ENCODE measurements at places on chromosomes 6 and 20.

GRCh38 chr6:101662111-101662897 lies 268.8 kb downstream of the GRIK2 start:
- no peak for DNase-seq

- DNase-seq = no peak
Observed at GRCh38 chr6:96537726-96538125, 16.1 kb downstream of the UFL1 start.

GRCh38 chr20:22908437-22908836 lies 126.7 kb upstream of the SSTR4 start:
- DNase-seq = no peak

DNA sequence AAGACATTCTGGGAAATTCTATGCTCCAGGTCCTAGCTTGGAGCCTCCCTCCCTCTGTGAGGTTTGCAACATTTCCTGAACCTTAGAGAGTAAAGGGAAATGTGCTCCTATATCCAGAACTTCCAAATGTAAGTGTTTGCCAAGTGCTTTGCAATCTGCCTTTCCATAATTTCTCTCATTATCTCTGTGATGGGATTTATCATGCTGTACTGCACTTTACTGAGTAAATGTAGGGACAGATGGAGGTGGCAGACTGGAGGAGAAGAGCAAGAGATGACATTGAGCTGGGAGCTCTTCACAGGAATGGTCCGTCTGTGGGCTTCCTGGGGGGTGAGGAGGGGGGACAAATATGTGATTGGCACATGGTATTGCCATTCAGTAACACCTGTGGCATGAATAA lies 184.3 kb downstream of the SOX4 start:
- no peak for DNase-seq

GRCh38 chr6:119290306-119290705 lies 59.3 kb downstream of the MAN1A1 start:
- no peak for DNase-seq

DNA sequence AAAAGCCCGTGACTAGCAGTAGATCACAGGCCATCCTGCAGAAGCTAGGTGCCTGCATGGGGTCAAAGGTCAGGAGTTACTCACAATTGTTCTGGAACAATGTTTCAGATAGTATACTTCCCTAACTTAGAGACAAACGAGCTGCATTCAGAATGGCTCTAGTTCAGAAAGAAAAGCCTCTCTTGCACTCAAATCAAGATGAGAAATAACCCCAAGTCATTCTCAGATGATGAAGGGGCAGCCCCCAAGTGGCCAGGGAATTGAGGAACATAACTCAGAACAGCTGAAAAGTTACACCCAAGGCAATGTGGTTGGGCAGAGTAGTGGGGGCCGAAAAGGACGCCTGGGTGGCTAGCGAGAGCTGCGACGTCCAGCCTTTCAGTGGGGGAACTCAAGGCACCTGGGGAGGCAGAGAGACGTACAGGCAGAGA lies 27.8 kb downstream of the FYN start:
- DNase-seq = no peak
